ENCODE measurements at places on chromosomes 7 and 10. TPM values are rescaled to one million over a fixed set of nuclear protein-coding genes. Genes with fewer than 3 reads are reported as not detected.
A peak's percentile ranks its signal among the peaks of the same experiment; 100 is the strongest.

DNA sequence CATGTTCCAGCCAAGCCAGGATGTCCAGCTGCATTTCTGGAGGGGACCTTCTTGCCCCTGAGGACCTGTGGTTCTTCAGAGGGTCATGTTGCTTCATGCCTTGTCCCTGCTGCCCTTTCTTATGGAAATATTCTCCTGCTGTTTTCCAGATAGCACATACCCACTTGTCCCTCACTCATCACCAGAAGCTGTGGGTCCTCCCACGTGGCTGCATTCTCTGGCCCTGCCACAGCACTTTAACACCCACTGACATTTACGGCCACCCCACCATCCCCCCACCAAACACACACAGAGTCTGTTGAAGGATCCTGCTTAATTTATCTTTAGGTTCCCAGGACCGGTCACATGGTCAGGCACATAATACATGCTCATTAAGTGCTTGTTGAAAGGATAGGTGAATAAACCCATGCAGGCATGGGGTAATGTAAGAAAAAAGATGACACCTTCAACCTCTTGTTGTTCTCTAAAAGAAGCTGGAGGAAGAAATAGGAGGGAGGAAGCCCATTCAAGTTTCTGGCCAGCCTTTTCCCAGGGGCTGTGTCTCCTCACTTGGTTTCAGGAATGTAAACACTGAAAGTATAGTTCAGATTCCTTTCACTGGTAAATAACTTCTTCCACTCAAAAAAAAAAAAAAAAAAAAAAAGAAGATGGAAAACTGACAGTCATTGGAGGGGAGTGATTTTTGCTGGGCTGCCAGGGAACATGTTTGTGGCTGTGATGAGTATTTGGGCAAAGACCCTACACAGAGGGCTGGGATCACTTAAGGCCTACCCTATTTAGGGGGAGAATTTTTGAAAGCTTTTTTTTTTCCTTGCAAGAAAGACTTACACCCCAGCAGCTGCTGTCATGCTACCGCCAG lies 19.8 kb upstream of the BMPER start:
- no peak overlapping the region for H3K27ac ChIP-seq
- H3K4me1 ChIP-seq, result no peaks in the 10 kb centered on the region
- peaks cover 13% of the 10 kb centered on the region for H3K27me3 ChIP-seq
- no peak for DNase-seq
- H3K4me3 ChIP-seq, result no peak overlapping the region
- H3K36me3 ChIP-seq, result no peaks in the 10 kb centered on the region

DNA sequence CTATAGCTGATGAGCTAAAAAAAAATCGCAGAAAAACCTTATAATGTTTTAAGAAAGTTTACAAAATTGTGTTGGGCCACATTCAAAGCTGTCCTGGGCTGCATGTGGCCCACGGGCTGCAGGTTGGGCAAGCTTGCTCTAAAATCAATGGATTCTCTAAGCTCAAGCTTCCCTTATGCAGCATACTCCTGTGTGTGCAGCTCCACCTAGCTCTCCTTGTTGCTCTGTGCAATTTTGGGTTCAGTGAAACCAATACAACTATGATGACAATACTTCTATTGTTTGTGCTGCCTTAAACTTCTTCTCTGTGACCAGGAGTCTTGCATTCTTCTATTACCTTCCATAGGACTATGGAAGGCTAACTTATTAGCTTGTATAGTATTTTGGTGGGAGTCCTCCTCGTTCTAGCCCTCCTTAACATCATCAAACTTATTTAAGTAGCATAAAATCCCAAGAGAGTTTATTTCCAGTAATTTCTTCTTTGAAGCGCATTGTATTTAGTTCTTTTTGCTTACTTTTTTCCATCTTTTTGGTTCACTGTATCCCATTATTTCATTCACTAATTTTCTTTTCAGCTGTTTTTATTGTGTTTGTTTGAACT lies 170.9 kb upstream of the SMIM30 start:
- DNase-seq, result peak; percentile 8
- no peak overlapping the region for H3K4me3 ChIP-seq
- no peaks in the 10 kb centered on the region for H3K4me1 ChIP-seq
- no peak overlapping the region for H3K27ac ChIP-seq

DNA sequence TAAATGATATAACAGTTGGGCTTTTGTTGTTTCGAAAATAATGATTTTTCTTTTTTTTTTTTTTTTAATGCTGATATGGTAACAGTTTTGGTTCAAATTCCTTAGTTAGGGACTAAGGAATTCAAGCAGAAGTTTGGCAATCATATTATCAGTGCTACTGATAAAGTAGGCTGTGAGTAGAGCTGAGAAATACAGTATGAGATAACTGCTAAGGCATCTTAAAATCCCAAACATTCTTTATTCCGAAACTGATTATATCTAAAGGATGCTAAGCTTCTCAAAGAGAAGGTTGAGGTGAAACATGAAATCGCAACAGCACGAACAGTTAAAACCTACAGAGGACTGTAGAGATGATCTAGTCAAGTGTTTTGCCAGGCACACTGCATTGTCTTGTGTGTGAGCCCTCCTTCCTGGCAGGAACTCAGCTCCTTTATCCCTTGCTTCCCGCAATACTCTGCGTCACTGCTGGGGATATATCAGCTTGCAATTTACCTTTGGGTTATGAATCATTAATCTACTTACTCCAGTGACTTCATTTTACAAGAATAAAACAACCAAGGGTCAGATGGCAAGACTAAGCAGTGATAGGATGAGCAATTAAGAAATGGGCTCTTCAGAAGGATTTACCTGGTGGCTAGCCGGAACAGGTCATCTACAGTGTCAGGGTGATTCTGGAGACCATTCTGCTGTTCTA lies 36.7 kb downstream of the IRF5 start:
- H3K36me3 ChIP-seq, result peaks cover 54% of the 10 kb centered on the region
- DNase-seq, result no peak
- H3K4me1 ChIP-seq, result no peaks in the 10 kb centered on the region
- no peaks in the 10 kb centered on the region for H3K27me3 ChIP-seq
- no peak overlapping the region for H3K4me3 ChIP-seq
- H3K27ac ChIP-seq, result no peak overlapping the region

GRCh38 chr7:2921653-2922347 lies 77.7 kb upstream of the GNA12 start:
- H3K36me3 ChIP-seq, result peaks cover 52% of the 10 kb centered on the region
- no peak overlapping the region for H3K27ac ChIP-seq
- H3K4me1 ChIP-seq, result no peaks in the 10 kb centered on the region
- H3K4me3 ChIP-seq, result no peak overlapping the region
- no peaks in the 10 kb centered on the region for H3K27me3 ChIP-seq
- no peak for DNase-seq

GRCh38 chr10:27742195-27743011 lies 3.2 kb downstream of the MKX start:
- H3K36me3 ChIP-seq, result no peaks in the 10 kb centered on the region
- H3K4me1 ChIP-seq, result peaks cover 36% of the 10 kb centered on the region
- peaks cover 59% of the 10 kb centered on the region for H3K27me3 ChIP-seq

- H3K27ac ChIP-seq, result no peak overlapping the region
- no peak overlapping the region for H3K4me3 ChIP-seq
- H3K27me3 ChIP-seq, result no peaks in the 10 kb centered on the region
- DNase-seq, result peak; percentile 12
- peaks cover 20% of the 10 kb centered on the region for H3K4me1 ChIP-seq
Measured at GRCh38 chr7:102044984-102045673, 227.7 kb downstream of the CUX1 start.

- peaks cover 83% of the 10 kb centered on the region for H3K36me3 ChIP-seq
- H3K4me1 ChIP-seq, result peaks cover 39% of the 10 kb centered on the region
- peak; percentile 91 for DNase-seq
- H3K27me3 ChIP-seq, result no peaks in the 10 kb centered on the region
- H3K27ac ChIP-seq, result peak overlapping the region; percentile 96
Measured at GRCh38 chr7:585229-585711, 65.6 kb upstream of the PDGFA start.

- H3K27ac ChIP-seq, result no peak overlapping the region
- DNase-seq, result no peak
- H3K4me3 ChIP-seq, result no peak overlapping the region
- H3K27me3 ChIP-seq, result no peaks in the 10 kb centered on the region
- H3K36me3 ChIP-seq, result no peaks in the 10 kb centered on the region
- H3K4me1 ChIP-seq, result no peaks in the 10 kb centered on the region
Measured at GRCh38 chr7:53048638-53049037, 13.2 kb downstream of the POM121L12 start.

GRCh38 chr10:44378626-44379025 lies 6.3 kb downstream of the CXCL12 start:
- no peaks in the 10 kb centered on the region for H3K4me1 ChIP-seq
- no peak for DNase-seq
- H3K27me3 ChIP-seq, result peaks cover 11% of the 10 kb centered on the region

GRCh38 chr10:128614016-128614605 lies 487.9 kb upstream of the MKI67 start:
- no peak overlapping the region for H3K4me3 ChIP-seq
- no peak for DNase-seq
- no peaks in the 10 kb centered on the region for H3K27me3 ChIP-seq
- H3K36me3 ChIP-seq, result no peaks in the 10 kb centered on the region

- H3K4me3 ChIP-seq, result no peak overlapping the region
- H3K4me1 ChIP-seq, result peaks cover 4% of the 10 kb centered on the region
- peaks cover 17% of the 10 kb centered on the region for H3K27me3 ChIP-seq
- no peak for DNase-seq
- no peaks in the 10 kb centered on the region for H3K36me3 ChIP-seq
Measured at GRCh38 chr7:80127412-80128160, 7.0 kb upstream of the GNAI1 start.

DNA sequence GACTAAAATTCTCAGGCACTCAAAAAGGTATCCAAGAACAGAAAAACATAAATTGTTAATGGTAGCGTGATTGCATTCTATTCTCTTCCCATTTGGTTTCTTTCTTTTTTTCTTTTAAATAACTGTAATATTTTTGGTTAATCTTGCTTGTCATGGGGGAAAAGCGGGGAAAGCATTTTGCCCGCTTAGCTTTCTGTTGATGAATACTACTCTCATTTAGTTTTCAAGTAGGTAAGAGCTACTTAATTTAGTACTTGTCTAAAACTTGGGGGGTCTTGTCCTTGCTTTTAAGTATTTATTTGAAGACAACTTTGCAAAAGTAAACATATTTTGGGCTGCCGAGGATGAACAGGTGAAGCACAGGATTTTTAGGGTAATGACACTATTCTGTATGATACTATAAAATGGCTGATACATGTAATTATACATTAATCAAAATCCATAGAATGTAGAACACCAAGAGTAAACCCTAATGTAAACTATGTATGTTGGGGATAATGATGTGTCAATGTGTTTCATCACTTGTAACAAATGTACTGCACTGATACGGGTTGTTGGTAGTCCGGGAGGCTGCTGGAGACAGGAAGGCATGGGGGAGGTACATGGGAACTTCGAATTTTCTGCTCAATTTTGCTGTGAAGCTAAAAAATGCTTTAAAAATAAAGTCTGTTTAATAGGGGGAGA lies 1.7 kb downstream of the TES start:
- peak overlapping the region; percentile 97 for H3K27ac ChIP-seq
- H3K27me3 ChIP-seq, result no peaks in the 10 kb centered on the region
- peak overlapping the region; percentile 97 for H3K4me3 ChIP-seq
- H3K36me3 ChIP-seq, result peaks cover 23% of the 10 kb centered on the region

- peak overlapping the region; percentile 94 for H3K27ac ChIP-seq
- no peaks in the 10 kb centered on the region for H3K27me3 ChIP-seq
- H3K4me1 ChIP-seq, result peaks cover 79% of the 10 kb centered on the region
- DNase-seq, result peak; percentile 65
Measured at GRCh38 chr7:609365-609764, 89.7 kb upstream of the PDGFA start.

- H3K36me3 ChIP-seq, result no peaks in the 10 kb centered on the region
- no peak overlapping the region for H3K27ac ChIP-seq
- DNase-seq, result no peak
Measured at GRCh38 chr10:44828508-44829142, 82.5 kb upstream of the TMEM72 start.

DNA sequence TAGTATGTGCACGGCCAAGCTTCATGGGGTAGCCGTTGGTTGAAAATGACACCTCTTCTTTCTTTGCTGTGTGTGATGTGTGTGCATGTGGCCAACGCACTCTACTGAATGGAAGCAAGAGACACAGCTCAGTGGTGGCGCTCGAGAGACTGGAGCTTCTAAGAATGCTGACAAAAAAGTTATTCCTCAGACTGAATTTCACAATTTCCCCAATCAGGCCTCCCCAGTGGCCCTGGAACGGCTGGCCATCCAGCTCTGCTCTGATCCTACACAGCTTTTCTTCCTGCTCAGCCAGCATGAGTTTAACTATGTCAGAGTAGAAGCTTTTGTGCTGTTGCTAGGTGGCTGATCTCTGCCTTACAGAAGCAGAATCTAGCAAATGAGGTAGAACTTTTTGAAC lies 186.7 kb upstream of the PLXDC2 start:
- H3K27me3 ChIP-seq, result no peaks in the 10 kb centered on the region
- no peak for DNase-seq
- no peak overlapping the region for H3K4me3 ChIP-seq
- H3K27ac ChIP-seq, result no peak overlapping the region
- H3K36me3 ChIP-seq, result no peaks in the 10 kb centered on the region

The LIPN gene
- not detected for total RNA-seq

- peaks cover 8% of the 10 kb centered on the region for H3K4me1 ChIP-seq
- no peak overlapping the region for H3K27ac ChIP-seq
- H3K27me3 ChIP-seq, result peaks cover 21% of the 10 kb centered on the region
- H3K36me3 ChIP-seq, result no peaks in the 10 kb centered on the region
- DNase-seq, result no peak
Measured at GRCh38 chr10:13885238-13885990, 298.6 kb downstream of the PRPF18 start.

The SLC26A4 gene
- 2.0 TPM for total RNA-seq

The IFRD1 gene
- total RNA-seq, result 54.5 TPM

GRCh38 chr10:73814896-73815718 lies 3.7 kb upstream of the NDST2 start:
- H3K36me3 ChIP-seq, result peaks cover 15% of the 10 kb centered on the region
- no peak overlapping the region for H3K27ac ChIP-seq
- no peaks in the 10 kb centered on the region for H3K27me3 ChIP-seq
- peaks cover 6% of the 10 kb centered on the region for H3K4me1 ChIP-seq
- H3K4me3 ChIP-seq, result no peak overlapping the region

GRCh38 chr7:32273297-32273696 lies 203.1 kb upstream of the PDE1C start:
- peaks cover 5% of the 10 kb centered on the region for H3K27me3 ChIP-seq
- H3K27ac ChIP-seq, result no peak overlapping the region
- H3K36me3 ChIP-seq, result no peaks in the 10 kb centered on the region
- DNase-seq, result no peak
- no peak overlapping the region for H3K4me3 ChIP-seq

DNA sequence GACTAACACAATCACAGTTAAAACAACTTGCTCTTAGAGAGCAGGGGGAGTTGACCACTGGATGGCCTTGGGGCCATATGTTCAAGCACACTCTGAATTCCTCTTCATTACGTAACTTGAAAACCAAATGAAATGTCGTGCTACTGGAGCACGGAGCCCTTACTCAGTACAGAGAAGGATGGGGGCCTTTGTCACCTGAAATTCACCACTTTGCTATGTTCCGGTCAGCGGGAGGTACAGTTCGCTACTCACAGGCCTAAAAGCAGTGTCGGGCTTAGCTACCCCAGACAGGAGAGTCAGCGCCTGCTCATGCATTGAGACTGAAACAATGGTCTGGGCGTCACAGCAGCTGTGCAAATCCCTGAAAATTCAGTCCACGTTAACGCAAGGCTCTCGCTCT lies 39.6 kb downstream of the GLI3 start:
- H3K27ac ChIP-seq, result no peak overlapping the region
- no peak overlapping the region for H3K4me3 ChIP-seq
- no peak for DNase-seq
- peaks cover 12% of the 10 kb centered on the region for H3K4me1 ChIP-seq

GRCh38 chr7:98913026-98913425 lies 34.7 kb downstream of the TRRAP start:
- DNase-seq, result no peak
- no peaks in the 10 kb centered on the region for H3K4me1 ChIP-seq
- no peak overlapping the region for H3K27ac ChIP-seq
- H3K36me3 ChIP-seq, result peaks cover 46% of the 10 kb centered on the region
- no peak overlapping the region for H3K4me3 ChIP-seq

The GDI2 gene
- total RNA-seq, result 291 TPM

The CASTOR2 gene
- total RNA-seq, result 3.4 TPM

Data from activated CD8-positive, alpha-beta T cell treated with anti-CD3 and anti-CD28 coated beads for 36 hours (primary cell).